ENCODE measurements at places on chromosomes 4 and X. TPM values are rescaled to one million over a fixed set of nuclear protein-coding genes. Genes with fewer than 3 reads are reported as not detected.

Gene STAP1
- total RNA-seq = not detected

Gene PNMA5
- total RNA-seq = not detected

Gene RAB39B
- total RNA-seq = 2.0 TPM

Gene TMPRSS11F
- total RNA-seq = not detected

Gene MAGEA11
- not detected for total RNA-seq

- no peaks in the 10 kb centered on the region for H3K36me3 ChIP-seq
- no peak overlapping the region for H3K27ac ChIP-seq
Measured at GRCh38 chr4:26803211-26803861, 57.3 kb upstream of the STIM2 start.

DNA sequence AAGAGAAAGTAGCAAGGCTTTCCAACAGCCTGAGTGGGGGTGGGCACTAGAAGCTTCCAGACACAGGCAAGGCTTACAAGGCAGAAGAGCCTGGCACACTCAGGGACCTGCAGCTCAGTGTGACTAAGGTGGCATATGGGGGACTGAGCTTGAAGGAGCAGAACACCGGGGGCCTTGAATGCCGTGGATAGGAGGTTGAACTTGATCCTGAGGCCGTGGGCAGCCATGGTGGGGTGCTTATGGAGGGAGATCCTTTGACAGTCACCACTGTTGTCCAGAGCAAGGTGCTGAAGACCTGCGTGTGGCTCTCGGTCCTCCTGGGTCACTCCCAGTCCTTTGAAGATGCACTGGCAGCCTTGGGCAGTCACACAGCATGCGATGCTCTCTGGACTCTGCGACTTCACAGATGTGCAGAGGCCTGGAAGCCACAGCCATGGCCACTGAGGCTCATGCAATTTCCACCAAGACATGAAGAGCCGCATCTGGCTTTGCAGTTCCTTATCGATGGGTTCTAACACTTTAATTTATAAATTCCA lies 18.3 kb downstream of the C4orf50 start:
- no peak overlapping the region for H3K27ac ChIP-seq
- no peaks in the 10 kb centered on the region for H3K27me3 ChIP-seq
- no peak overlapping the region for H3K4me3 ChIP-seq
- no peak for DNase-seq

- H3K4me3 ChIP-seq = no peak overlapping the region
- no peaks in the 10 kb centered on the region for H3K36me3 ChIP-seq
- H3K27me3 ChIP-seq = no peaks in the 10 kb centered on the region
- no peak overlapping the region for H3K27ac ChIP-seq
- peaks cover 8% of the 10 kb centered on the region for H3K4me1 ChIP-seq
Measured at GRCh38 chr4:22969287-22969896, 276.7 kb downstream of the GBA3 start.
